PC-9 (cell line): ENCODE measurements at places on chromosomes 1 and 21. TPM values are rescaled to one million over a fixed set of nuclear protein-coding genes. Genes with fewer than 3 reads are reported as not detected.

DNA sequence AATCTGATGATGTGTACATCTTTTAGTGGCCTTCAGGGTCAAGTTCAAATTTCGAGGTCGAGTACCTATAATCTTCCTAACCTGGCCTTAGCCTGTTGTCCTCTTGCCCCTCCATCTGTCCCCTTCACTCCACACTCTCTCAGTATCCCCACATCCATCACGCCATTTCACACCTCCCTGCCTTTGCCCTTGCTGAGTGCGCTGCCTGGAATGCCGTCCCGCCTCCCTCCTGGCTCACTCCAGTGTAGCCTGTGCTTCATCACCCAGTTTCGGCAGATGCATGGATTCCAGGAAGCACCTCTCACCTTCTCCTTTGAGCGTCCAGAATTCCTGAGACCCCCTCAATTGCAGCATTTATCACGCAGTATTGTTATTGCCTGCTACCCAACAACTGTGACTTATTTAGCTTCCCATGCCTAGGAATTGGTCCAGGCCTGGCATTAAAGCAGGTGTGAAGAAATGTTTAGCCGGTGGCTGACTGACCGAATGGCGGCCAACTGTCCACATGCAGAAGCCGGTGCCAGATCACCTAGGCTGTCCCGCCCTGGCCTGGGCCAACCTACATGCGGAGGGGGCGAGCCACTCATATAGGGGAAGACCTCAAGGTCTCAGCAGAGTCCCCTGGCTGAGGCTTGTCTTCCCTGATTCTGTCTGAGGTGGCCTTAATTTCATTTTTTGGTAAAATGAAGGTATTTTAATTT, 34.5 kb downstream of the MYOM3 start:
- no peaks in the 10 kb centered on the region for H3K4me1 ChIP-seq
- no peaks in the 10 kb centered on the region for H3K36me3 ChIP-seq

DNA sequence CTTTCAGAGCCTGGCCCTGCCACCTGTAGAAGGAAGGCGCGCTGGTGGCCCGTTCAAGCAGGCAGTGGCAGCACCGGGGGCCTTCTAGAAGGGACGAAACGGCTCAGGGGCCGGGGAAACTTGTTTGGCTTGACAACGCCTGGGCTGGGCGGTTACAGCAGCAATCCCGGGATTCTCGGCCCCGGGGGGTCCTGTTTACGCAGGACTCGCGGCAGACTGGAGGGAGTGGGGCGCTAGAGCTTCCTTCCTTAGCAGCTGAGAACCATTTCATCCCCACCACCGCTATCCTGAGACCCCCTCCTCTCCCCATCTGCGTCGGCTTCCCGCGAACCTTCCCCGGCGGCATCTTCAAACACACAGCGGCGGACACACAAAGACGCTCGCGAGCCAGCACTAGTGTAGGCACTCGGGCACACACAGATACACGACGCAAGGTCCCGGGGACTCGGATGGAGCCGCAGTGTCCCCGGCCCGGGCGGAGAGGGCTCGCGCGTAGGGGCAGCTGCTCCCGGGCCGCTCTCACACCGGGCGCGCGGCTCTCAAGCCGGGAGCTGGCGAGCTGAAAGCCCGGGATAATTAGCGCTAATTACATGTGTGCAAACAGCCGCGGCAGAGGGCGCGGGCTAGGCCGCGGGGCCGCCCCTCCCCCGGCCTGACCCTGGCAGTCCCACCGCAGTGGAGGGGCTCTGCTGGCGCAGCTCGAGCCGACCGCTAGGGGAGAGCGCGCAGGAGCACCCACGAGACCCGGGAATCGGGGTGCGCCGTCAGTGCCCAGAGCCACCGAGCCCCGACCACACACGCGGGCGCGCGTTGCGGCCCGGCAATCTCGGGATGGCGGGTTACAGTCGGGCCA, 271.4 kb downstream of the FOXD2 start:
- H3K36me3 ChIP-seq = no peaks in the 10 kb centered on the region
- H3K27ac ChIP-seq = no peak overlapping the region
- peak overlapping the region; percentile 50 for H3K4me3 ChIP-seq
- H3K4me1 ChIP-seq = no peaks in the 10 kb centered on the region; the same call in 1 of the 2 replicates
- H3K27me3 ChIP-seq = peaks cover 27% of the 10 kb centered on the region
- no peak for DNase-seq

- H3K4me1 ChIP-seq = peaks cover 24% of the 10 kb centered on the region
- peak overlapping the region; percentile 94 for H3K27ac ChIP-seq
- DNase-seq = peak; percentile 25
- no peak overlapping the region; the same call in 1 of the 2 replicates for H3K4me3 ChIP-seq
Measured at GRCh38 chr1:36034692-36035091, 49.2 kb upstream of the TEKT2 start.

- peaks cover 39% of the 10 kb centered on the region for H3K27me3 ChIP-seq
- H3K36me3 ChIP-seq = no peaks in the 10 kb centered on the region
- no peak overlapping the region for H3K4me3 ChIP-seq
- H3K27ac ChIP-seq = no peak overlapping the region
Measured at GRCh38 chr1:156877433-156878170, 15.9 kb upstream of the PEAR1 start.

DNA sequence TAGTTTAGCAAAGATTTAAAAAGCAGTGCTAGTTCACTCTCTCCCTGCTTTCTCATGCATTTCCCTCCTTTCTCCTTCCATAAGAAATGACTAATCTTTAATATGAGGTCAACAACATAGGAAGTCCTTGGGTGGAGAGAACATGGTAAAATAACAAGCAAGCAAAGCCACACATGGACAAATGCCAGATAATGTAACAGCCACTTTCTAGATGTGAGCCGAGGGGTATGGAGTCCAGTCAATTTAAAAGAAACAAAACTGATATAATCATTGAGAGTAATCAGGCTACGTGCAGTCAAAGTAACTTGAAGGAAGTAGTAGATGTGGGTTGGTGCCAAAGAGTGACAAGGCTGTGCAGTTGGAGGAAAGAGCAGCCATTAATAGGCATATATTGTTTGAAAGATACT, 69.6 kb downstream of the DUSP10 start:
- peaks cover 18% of the 10 kb centered on the region for H3K4me1 ChIP-seq
- DNase-seq = no peak
- no peaks in the 10 kb centered on the region for H3K36me3 ChIP-seq
- H3K27ac ChIP-seq = no peak overlapping the region
- no peaks in the 10 kb centered on the region for H3K27me3 ChIP-seq

Gene APOBEC4
- not detected in 2 replicates for total RNA-seq

GRCh38 chr1:60835649-60836048, 246.7 kb upstream of the NFIA start:
- DNase-seq = no peak
- no peak overlapping the region for H3K4me3 ChIP-seq
- no peaks in the 10 kb centered on the region for H3K36me3 ChIP-seq
- H3K27me3 ChIP-seq = no peaks in the 10 kb centered on the region
- H3K27ac ChIP-seq = no peak overlapping the region

Gene FLG2
- not detected in 2 replicates for total RNA-seq
